Spinal cord (tissue), 10 donors: ENCODE measurements at places on chromosomes 2 and 18. TPM values are rescaled to one million over a fixed set of nuclear protein-coding genes. Genes with fewer than 3 reads are reported as not detected.

GRCh38 chr2:24016376-24016761 lies 6.5 kb downstream of the MFSD2B start:
- no peak for DNase-seq

- DNase-seq = no peak
These were observed 1074.4 kb upstream of the GYPC start for GRCh38 chr2:125581557-125581956.

- no peak for DNase-seq
These were observed 217.5 kb downstream of the CAMKMT start for GRCh38 chr2:44579115-44579836.

DNA sequence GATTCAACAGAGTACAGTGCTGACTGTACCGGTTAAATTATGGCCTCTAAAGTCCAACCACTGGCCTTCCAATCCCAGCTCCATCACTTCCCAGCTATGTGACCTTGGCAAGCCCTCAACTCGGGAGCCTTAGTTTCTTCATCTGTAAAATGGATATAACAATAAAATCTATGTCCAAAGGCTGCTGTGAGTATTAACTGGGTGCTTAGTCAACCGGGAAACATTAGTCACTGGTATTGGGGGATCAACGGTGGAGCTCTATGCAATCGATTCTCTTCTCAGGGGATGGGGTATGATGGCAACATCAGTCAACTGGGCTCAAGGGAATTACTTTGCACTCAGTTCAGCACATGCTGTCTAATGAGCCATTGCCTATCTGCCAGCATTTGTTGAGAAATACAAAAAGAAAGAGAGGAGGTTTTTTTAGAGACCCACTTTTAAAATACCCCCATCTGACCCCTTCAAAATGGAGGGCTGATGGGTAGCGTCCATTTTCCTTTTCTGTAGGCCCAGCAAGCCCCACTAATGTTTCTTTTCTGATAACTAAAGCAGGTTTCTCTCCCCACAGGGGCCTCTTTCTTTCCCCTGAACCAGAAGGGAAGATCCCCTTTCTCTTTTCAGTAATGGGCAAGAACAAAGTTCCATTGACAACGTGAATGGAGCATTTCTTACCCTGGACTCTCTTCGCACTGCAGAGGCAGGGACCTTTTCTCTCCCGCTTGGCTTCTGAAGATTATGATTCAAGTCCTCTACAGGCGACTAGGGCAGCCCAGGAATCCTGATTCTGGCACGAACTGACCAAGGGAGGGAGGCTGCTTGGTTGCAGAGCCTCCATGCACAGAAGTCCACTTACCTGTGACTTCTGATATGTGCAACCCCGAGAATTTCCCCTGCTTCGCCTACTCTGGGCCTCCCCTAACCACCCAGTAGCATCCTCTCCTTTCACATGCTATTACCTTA lies 8.7 kb upstream of the AGFG1 start:
- DNase-seq = peak; percentile 69

- DNase-seq = no peak
These were observed 66.0 kb upstream of the ST3GAL5 start for GRCh38 chr2:85954590-85955458.

- DNase-seq = peak; percentile 89
These were observed 882.5 kb downstream of the SLC4A3 start for GRCh38 chr2:220509966-220510365.

DNA sequence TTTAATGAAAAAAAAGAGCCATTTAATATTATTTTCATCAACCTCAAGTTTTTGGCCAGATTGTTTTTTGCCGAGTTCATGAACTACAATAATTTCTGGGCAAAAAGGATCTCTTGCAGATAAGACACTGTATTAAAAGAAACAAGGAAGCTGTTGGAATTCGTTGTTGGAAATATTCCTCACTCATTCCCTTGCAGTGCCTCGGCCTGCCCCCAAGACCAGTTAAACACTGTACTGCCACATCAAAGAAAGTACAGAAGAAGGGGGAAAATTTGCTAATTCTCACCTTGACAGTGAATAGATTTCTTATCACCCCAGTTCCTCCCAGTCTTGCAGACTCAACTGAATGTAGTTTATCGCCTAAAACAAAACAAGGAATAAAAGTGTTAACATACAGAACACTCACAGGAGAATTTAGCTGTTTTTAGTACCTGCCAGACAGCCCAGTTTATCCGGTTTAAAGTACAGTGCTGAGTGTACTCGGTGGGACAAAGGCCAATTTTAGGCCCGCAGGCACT lies 1.2 kb downstream of the IDH1 start:
- no peak for DNase-seq

GRCh38 chr2:34003795-34004194 lies 404.7 kb upstream of the FAM98A start:
- no peak for DNase-seq

DNA sequence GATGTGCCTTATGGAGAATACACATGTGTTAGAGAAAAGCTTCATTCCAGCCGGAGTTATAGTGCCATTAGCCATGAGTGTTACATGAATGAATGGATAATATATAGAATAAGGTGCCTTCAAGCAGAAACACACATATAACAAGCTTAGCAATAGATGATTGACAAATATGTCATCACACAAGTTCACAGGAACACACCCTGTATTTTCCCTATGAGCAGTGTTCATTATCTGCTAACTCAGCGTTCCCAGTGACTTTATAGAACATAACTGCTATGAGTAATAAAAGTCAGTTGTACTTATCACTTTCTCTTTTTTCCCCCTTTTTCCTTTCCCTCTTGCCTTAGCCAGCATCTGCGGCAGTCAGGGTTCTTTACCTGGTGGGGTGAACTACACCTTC lies 65.1 kb downstream of the TIMM21 start:
- no peak for DNase-seq

- no peak for DNase-seq
These were observed 204.1 kb downstream of the CELF4 start for GRCh38 chr18:37361335-37362157.

DNA sequence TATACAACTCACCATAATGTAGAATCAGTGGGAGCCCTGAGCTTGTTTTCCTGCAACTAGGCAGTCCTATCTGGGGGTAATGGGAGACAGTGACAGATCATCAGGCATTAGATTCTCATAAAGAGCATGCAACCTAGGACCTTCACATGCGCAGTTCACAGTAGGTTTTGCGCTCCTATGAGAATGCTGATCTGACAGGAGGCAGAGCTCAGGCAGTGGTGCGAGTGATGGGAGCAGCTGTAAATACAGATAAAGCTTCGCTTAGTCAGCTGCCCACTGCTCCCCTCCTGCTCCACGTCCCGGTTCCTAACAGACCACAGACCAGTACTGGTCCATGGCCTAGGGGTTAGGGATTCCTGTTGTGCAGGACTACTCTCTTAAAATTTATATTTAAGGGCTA lies 255.3 kb upstream of the POU3F3 start:
- no peak for DNase-seq

- no peak for DNase-seq
These were observed 95.5 kb upstream of the COL3A1 start for GRCh38 chr2:188878716-188879115.

DNA sequence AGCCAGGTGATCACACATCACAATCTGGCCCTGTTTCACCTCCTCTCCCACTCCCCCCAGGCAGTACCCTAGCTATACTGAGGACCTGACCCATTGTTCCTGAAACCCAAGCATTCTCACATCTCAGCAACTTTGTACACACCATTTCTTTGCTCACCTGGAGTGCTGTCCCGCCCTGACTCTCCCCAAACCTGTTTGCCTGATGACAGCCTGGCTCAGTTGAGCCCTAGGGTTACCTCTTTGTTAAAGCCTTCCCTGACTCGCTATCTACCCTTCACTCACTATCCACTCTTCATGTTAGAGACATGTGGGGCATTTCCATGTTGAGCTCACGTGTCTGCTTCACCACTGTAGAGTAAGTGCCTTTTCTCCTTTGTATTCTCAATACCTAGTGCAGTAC lies 49.1 kb downstream of the GREB1L start:
- DNase-seq = no peak

GRCh38 chr18:66209656-66210055 lies 394.2 kb downstream of the CDH19 start:
- DNase-seq = no peak

DNA sequence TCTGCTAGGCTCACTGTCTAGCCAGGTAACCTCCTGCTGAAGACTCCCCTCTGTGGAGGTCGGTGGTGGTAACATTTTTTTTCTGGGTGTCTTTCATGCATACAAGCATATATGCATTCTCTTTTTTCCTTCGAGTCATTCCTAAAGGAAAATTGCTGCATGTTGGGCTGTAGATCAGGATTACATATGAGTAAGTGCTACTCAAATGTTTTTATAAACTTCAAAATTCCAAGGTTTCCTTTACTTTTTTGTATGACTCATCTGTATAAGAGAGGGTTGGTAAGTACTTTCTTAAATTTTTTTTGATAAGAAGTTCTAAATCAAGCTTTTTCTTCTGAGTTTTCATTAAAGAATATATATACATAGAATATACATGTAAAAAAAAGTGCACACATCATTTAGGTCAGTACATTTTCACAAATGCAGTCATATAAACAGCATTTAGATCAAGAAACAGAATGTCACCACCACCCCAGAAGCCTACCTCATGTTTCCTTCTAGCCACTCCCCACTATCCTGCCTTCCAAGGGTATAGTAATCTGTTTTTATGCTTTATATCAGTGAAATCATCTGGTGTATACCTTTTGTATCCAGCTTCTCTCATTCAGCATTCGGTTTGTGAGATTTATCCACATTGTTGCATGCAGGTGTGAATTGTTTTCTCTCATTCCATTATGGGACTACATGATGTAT lies 128.0 kb upstream of the MAP3K20 start:
- DNase-seq = no peak

DNA sequence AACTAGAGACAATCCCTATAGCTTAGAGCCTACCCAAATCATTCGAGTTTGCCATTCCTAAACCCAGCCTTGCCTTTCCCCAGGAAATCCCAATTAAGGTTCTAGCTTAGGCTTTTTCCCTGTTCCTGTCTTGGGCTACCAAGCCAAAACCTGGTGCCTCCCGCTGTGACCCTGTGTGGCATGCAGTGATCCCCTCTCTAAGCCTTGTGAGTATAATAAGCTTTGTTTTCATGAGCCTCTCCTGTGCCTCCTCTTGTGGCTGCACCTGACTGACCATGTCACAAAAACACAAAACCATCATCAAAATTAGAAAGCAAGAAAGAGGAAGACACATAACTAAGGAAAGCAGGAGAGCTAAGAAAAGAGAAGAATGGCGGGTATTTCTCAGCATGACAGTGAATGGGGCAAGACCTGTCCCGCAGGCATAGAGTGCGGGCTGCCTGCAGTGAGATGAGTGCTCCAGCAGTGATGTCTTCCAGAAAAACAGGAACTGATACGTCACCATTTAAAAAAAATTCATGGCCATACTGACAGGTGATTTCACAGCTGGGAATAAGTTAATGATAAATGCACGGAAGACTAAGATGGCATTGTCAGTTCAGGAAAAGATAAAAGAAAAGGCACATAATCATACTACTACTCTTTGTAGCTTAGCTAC lies 9.2 kb upstream of the PAIP2B start:
- DNase-seq = no peak

- no peak for DNase-seq
These were observed 607 bp downstream of the LAMA3 start for GRCh38 chr18:23689616-23690504.

GRCh38 chr2:160956243-160956802 lies 203.9 kb upstream of the TANK start:
- DNase-seq = no peak

DNA sequence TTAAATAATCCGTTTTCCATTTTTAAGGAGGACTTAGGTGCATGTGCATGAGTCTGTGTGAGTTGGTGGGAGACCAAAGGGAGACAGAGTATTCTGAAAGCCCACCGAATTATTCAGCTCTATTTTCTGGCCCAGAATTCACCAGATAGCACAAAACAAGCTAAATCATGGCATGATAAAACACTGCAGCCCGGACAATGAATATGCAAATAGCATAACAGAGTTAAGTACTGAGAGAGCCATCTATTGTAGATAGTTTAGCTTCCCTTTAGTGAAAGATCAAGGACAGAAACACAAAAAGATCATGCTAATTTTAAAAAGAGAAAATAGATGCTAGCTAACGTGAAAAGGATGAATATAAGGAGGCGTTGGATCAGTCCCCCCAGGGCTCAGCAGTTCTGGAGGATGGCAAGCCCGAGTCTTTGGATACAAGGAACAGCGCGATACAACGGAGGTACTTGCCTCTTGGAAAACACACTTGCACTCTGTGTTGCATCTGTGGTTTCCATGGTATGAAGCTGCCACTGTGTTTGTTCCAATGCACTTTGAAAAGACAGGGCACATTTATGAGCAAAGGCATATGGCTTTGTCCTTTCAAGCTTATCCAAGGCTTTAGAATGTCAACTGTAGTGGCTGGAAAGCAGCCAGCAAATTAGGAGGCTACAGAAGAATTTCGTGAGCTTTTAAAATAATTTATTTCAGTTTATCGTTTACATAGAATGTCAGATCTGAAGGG lies 119.9 kb downstream of the LYPD1 start:
- peak; percentile 49 for DNase-seq

- peak; percentile 88 for DNase-seq
These were observed 76.7 kb downstream of the TGIF1 start for GRCh38 chr18:3526421-3527354.

GRCh38 chr18:35406666-35407065 lies 29.5 kb upstream of the ZNF396 start:
- no peak for DNase-seq

- no peak for DNase-seq
These were observed 39.0 kb upstream of the NEDD4L start for GRCh38 chr18:58005011-58005410.

- DNase-seq = no peak
These were observed 520.1 kb upstream of the RAB6C start for GRCh38 chr2:129459200-129459876.

- DNase-seq = no peak
These were observed 75.5 kb downstream of the COPS8 start for GRCh38 chr2:237161189-237161588.

GRCh38 chr18:61435064-61435652 lies 101.9 kb downstream of the CDH20 start:
- DNase-seq = no peak

DNA sequence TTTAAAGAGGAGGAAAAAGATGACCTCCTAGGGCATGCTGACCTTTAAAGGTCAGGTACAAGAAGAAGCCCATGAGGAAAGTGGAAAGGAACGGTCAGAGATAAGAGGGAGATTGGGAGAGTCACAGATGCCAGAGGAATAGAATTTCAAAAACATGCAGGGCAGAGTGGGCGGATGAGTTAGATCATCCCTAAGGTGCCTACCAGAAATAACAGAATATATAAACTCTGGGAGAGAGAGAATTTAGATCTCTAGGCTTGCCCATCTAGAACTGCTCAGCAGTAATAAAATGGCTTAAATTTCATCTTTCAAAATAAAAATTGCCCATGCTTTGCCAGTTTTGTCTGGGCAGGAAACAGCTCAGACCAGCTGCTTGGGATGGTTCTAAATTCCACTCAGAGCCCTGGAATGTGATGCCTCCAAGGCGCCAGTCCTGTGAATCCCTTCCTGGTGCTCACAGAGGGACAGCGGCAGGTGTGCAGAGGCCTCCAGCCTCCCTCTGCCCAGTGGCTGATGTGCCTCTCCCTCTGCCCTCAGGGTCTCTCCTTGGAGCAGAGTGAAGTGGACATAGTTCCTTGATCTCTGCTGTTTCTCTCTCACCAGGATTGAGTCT lies 130.9 kb downstream of the ANTXR1 start:
- no peak for DNase-seq

NT5DC4 gene
- total RNA-seq = 0.10 TPM

HAUS1 gene
- total RNA-seq = 23.3 TPM

TEKT4 gene
- total RNA-seq = 0.69 TPM

FIGN gene
- 9.8 TPM for total RNA-seq

SERPINB3 gene
- not detected for total RNA-seq

CMPK2 gene
- total RNA-seq = 7.3 TPM

RETREG2 gene
- 64.6 TPM for total RNA-seq

HOXD12 gene
- total RNA-seq = not detected
